ENCODE measurements at places on chromosomes 2 and 18.

DNA sequence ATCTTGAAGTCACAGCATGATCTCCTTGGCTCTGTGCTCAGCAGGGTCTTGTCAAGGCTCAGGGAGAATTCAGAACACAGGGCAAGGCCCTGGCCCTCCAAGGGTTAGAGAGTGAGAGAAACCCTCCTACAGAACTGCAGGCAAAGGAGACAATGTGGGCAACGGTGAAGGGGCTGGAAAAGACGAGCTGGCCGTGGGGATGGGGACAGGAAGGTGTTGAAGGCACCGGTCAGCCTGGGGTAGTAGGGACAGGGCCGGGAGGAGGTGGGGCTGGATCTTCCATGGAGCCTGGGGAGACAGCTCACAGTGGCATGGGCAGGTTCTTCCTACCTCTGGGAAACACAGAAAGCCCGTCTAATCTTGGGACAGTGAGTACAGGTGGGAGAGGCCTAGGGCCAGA lies 92.2 kb upstream of the MCFD2 start:
- no peak for DNase-seq

- DNase-seq = no peak
These were observed 56.0 kb upstream of the RBM44 start for GRCh38 chr2:237742614-237743013.

GRCh38 chr2:188798159-188798558 lies 176.0 kb upstream of the COL3A1 start:
- DNase-seq = no peak

- DNase-seq = no peak
These were observed 73.0 kb upstream of the TMEM17 start for GRCh38 chr2:62578803-62579640.

DNA sequence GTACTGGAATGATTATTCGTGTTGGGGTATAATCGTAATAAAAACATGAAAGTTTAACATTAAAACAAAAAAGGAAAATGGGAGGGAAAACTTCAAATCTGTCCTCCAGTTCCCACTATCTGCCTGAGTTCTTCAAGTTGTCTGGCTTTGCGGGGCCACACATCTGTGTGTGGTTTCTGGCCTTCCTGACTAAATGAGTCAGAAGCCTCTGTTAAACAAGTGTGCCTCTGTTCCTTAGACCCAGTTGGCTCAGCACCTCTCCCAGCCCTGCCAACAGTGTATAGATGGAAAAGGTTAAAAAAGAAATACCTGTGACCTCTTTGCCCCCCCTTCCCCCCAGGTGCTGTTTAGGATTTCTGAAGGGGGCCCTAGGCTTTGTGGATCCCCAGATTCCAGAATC lies 30.2 kb downstream of the XDH start:
- peak; percentile 44 for DNase-seq

DNA sequence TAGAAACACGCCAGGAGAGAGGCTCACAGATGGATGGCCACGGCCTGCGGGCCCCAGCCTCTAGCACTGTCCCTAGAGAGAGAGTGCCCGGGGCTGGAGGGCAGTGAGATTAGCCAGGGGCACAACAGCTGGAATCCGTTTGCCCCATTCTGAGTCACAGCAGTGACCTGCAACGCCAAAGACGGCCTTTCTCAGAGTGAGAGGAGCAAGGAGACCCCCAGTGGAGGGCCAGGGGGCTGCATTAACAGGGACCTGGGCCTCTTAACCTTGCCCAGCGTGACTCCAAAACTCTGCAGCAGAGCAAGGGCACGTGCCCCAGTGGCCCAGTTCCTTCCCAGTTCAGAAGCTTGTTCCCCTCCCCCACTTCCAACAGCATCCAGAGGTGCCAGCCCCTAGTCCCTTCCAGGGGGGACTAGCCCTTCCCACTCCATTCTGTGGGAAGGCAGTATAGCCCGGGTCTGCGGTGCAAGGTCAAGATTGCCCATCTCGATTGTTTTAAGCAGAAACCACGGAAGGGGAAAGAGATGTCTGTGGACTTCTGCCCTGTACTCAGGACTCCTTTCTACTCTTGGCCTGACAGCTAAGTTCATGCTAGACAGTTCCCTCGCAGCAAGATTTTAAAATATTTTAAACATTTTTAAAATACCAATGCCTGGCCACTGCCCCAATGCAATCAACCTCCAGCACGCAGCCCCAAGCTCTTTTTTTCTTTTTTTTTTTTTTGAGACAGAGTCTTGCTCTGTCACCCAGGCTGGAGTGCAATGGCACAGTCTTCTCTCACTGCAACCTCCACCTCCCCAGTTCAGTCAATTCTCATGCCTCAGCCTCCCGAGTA lies 50.9 kb upstream of the BIN1 start:
- no peak for DNase-seq

GRCh38 chr2:216181351-216181750 lies 72.2 kb downstream of the XRCC5 start:
- no peak for DNase-seq

All from activated CD4-positive, alpha-beta T cell treated with anti-CD3 and anti-CD28 coated beads, Interleukin-2, Interleukin-4, amounts not matched to agents 100 ng/mL and 50 ng/mL, durations not matched to agents 16 hours and 8 hours (primary cell).